Left ventricle myocardium inferior (tissue), 1 donor: ENCODE measurements at places on chromosomes 7 and 10. TPM values are rescaled to one million over a fixed set of nuclear protein-coding genes. Genes with fewer than 3 reads are reported as not detected.

GSDME gene
- 5.6 TPM for total RNA-seq

SCD gene
- 4.8 TPM for total RNA-seq

UNCX gene
- not detected for total RNA-seq

TRPV5 gene
- not detected for total RNA-seq

PITX3 gene
- total RNA-seq, result 0.85 TPM

GJC3 gene
- total RNA-seq, result 0.27 TPM

GBX1 gene
- 1.9 TPM for total RNA-seq

ZSCAN25 gene
- total RNA-seq, result 9.0 TPM

CTTNBP2 gene
- total RNA-seq, result 1.2 TPM

GIMAP6 gene
- total RNA-seq, result 24.3 TPM

C10orf95 gene
- not detected for total RNA-seq

CYP26C1 gene
- total RNA-seq, result not detected

TMEM196 gene
- total RNA-seq, result not detected

GRCh38 chr10:47262606-47263533, 37.1 kb upstream of the GDF10 start:
- no peak for DNase-seq

DNA sequence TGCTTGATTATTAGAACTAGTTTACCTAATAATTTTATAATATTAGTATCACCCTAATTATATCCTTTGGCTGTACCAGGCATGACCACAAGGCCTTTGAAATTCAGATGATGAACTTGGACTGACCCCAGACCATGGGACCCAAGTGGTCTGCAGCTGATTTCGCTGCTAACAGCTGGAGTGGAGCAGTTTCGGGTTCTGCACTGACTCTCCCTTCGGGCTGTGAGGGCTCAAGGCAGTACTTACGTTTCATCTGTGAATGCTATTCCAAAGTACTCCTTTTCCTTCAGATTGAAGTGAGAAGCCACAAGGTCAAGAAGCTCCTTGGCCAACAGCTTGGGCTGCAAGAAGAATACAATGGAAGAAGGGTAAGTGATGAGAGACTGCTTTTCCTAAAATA, 223.8 kb downstream of the PRPF18 start:
- DNase-seq, result no peak

DNA sequence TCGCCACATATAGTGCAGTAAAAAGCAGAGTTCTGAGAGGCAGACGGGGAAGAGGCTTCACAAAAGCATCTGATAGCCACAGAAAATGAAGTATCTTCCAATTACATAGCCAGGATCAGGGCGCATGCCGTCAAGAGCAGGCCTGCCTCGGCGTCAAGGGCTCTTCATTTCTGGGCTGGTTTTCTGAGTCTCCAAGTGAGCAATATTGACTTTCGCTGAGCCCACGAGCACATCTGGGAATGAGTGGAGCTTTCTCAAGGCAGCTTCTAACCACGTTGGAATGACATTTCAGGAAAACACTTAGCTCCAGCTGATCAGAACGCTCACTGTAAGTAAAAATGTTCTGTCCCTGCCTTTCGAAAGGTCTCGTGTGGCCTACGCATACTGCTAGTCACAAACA, 51.9 kb downstream of the CLRN3 start:
- no peak for DNase-seq

GRCh38 chr10:4678023-4678950, 147.7 kb upstream of the AKR1E2 start:
- DNase-seq, result no peak

GRCh38 chr10:4150676-4151075, 365.7 kb upstream of the KLF6 start:
- no peak for DNase-seq

GRCh38 chr7:150829426-150829825, 22.9 kb upstream of the AOC1 start:
- DNase-seq, result no peak

- no peak for DNase-seq
Measured at GRCh38 chr10:117677239-117677638, 134.7 kb downstream of the EMX2 start.

- no peak for DNase-seq
Measured at GRCh38 chr7:122248472-122248871, 56.1 kb downstream of the FEZF1 start.

- DNase-seq, result no peak
Measured at GRCh38 chr7:17184805-17185689, 113.4 kb upstream of the AHR start.

DNA sequence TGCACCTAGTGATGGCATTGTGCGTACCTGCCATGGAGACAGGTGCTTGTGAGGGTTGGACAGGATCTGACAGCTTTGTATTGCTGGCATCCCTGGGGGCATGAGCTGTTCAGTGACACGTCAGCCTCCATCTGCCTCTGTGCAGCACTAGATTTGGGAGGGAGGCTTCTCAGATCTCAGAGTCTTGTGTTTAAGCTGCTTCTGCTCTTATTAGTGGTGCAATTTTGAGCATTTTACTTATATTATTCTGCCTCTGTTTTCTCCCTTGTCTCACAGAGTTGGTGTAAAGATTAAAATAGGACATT, 5.1 kb downstream of the ARHGAP22 start:
- DNase-seq, result no peak

- no peak for DNase-seq
Measured at GRCh38 chr10:80472234-80473095, 18.4 kb downstream of the TSPAN14 start.

DNA sequence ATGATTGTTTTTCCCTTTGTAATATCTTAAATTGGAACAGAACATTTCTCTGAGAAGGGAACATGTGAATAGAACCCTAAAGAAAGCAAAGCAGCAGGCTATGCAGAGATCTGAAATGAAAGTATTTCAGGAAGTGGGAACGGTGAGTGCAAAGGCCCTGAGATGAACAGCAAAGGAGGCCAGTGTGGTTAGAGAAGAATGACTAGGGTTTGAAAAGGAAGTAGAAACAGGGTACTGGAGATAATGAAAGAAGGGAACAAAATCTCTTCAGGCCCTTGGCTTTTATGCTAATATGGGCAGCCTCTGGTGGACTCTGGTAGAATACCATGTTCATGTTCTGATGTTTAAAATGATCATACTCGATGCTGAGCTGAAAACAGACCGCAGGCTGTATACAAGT, 22.2 kb downstream of the ARHGAP21 start:
- DNase-seq, result no peak

- DNase-seq, result no peak
Measured at GRCh38 chr7:83452256-83452655, 196.7 kb downstream of the SEMA3E start.

DNA sequence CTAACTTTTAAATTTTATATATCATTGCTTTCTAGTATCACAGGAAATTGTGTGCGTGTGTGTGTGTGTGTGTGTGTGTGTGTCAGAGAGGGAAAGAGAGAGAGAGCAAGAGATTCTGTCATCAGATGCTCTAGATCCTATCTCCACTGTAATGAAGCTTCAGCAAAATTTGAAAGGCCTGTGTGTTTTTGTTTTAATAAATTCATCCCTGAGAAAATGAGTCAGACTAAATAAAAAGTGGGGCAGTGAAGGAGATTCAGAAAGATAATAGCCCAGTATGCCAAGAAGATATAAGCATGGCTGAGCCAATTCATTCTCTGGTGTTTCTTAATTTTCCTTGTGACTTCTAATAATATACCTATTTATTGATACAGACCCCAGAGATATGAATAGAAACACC, 184.2 kb upstream of the TMEM196 start:
- no peak for DNase-seq

GRCh38 chr7:141533149-141533949, 17.9 kb upstream of the AGK start:
- DNase-seq, result peak; percentile 57

- no peak for DNase-seq
Measured at GRCh38 chr7:141354251-141354650, 197.0 kb upstream of the AGK start.

GRCh38 chr10:115953281-115953680, 319.7 kb downstream of the GFRA1 start:
- no peak for DNase-seq

DNA sequence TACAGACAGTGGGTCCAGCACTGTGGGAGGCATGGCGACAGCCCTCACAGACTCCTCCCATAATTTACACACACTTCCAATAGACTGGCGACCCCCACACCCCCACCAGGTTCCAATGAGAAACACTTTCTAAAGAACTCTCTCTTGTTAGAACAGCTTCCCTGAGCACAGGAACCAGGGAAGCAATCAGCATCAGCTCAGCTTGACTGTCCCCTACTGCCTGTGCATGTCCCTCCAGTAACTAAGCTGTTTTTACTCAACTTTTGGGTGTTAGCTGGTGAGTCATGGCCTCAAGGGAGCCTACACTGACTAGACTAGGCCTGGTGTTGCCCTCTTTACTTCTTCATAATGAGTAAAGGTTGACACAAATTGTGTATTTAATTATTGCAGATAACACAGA, 32.6 kb upstream of the HERPUD2 start:
- no peak for DNase-seq

- DNase-seq, result no peak
Measured at GRCh38 chr10:127524908-127525665, 24.0 kb upstream of the NPS start.

DNA sequence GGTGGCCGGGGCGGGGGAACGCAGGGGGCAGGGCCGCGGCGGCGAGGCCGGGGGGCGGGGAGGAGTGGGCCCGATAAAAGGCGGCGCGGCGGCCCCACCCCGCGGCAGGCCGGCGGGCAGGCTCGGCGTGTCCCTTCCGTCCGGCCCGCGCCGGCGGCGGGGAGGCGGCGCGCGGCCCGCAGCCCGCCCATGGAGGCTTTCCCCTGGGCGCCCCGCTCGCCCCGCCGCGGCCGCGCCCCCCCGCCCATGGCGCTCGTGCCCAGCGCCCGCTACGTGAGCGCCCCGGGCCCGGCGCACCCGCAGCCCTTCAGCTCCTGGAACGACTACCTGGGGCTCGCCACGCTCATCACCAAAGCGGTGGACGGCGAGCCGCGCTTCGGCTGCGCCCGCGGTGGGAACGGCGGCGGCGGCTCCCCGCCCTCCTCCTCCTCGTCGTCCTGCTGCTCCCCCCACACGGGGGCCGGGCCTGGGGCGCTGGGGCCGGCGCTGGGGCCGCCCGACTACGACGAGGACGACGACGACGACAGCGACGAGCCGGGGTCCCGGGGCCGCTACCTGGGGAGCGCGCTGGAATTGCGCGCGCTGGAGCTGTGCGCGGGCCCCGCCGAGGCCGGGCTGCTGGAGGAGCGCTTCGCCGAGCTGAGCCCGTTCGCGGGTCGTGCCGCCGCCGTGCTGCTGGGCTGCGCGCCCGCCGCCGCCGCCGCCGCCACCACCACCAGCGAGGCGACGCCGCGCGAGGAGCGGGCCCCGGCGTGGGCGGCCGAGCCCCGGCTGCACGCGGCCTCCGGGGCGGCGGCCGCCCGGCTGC, at the start of gene NANOS1:
Gene NANOS1, plus strand, starts transcription at position 102 of the 808 bp plus-strand sequence. Its CDS starts 88 bp downstream, at position 190.
- no peak for DNase-seq

DNA sequence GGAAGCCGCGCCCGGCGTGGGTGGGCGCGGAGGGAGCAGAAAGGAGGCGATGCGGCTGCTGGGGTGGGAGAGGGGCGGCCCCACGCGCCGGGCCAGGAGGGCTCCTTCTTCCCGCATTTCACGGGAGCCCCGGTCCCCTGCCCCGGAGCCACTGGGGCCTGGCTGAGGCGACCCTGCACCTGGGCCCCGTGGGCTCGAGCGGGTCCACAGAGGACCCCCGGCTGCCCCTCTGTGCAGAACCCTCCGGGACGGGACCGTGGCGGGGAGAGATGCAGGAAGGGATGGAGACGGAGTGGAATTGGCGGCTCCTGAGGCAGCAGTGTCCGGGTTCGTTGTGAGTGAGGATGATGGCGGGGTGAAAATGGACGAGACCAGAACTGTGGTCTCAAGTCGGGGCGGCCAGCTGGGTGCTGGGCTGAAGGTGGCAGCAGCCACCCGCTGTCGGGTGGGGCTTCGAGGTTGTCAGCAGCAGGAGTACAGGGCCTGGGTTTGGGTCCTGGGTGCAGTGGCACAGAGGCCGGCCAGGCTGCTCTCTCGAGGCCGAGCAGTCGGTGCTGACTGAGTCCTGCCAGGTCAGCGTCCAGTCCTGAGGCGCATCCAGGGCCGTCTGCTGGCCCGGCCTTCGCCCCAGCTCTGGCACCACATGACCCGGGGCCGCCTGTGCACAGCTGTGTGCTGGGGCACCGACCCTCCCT, 80.4 kb downstream of the VIPR2 start:
- no peak for DNase-seq

DNA sequence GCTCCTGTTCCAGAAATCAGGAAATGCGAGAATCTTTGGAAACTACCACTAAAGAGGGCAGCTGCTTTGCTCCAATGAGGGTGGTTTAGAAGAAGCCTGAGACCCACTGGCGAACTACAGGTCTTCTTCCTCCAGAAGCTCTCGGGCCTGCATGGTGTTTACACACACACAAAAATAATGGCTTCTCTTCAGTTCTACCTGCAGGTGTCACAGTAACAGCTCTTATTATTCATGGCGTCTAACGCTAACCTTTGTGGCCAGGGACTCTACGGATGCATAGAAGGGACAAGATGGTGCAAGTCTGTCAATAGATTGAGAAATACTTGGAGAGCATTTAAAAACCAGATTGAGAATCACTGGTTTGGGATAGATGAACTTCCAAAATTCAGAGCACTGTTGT, 22.4 kb downstream of the GPR141 start:
- no peak for DNase-seq

- peak; percentile 73 for DNase-seq
Measured at GRCh38 chr10:17029581-17030271, 99.9 kb downstream of the CUBN start.

- no peak for DNase-seq
Measured at GRCh38 chr10:34286136-34286739, 528.9 kb downstream of the PARD3 start.

DNA sequence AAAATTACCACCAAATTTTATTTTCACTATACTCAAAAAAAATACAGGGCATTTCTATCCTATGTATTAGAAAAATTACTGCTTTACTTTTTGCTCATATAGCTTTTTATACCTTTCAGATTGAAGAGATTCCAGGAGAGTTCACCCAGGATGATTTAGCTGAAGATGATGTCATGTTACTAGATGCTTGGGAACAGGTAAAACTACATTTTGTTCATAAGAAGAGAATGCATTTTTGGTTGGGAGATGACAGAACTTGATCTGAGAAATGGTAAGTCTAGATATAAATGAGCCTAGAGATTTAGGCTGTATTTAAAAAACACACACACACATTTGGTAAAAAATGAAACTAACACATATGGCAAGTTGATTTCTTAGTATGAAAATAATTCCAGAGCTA, 38.1 kb upstream of the ARL4A start:
- no peak for DNase-seq

- DNase-seq, result no peak
Measured at GRCh38 chr10:70131560-70131937, 1.1 kb downstream of the AIFM2 start.

DNA sequence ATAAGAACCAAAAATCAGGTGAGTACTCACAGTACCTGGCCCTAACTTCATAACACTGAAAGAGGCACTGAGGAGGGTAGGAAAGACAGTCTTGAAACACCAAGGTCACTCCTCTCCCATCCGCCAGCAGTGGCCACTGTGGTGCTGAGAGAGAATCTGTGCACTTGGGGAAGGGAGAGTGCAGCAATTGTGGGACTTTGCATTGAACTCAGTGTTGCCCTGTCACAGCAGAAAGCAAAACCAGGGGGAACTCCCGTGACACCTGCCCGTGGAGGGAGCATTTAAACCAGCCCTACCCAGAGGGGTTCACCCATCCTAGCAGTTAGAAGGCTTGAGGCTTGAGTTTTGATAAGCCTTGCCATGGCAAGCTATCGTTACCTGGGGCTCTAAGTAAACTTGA, 35.2 kb upstream of the MAP3K8 start:
- no peak for DNase-seq

- no peak for DNase-seq
Measured at GRCh38 chr7:146639291-146639690, 522.7 kb downstream of the CNTNAP2 start.

- DNase-seq, result no peak
Measured at GRCh38 chr10:28595613-28596012, 62.7 kb downstream of the WAC start.

GRCh38 chr10:115051216-115051615, 41.9 kb upstream of the ATRNL1 start:
- DNase-seq, result no peak
